ENCODE measurements at places on chromosomes 12 and 14.
A peak's percentile ranks its signal among the peaks of the same experiment; 100 is the strongest.

- DNase-seq, result no peak
Measured at GRCh38 chr14:101970830-101971400, 6.5 kb downstream of the DYNC1H1 start.

GRCh38 chr14:33377596-33378390 is 439.1 kb downstream of the NPAS3 start:
- no peak for DNase-seq

DNA sequence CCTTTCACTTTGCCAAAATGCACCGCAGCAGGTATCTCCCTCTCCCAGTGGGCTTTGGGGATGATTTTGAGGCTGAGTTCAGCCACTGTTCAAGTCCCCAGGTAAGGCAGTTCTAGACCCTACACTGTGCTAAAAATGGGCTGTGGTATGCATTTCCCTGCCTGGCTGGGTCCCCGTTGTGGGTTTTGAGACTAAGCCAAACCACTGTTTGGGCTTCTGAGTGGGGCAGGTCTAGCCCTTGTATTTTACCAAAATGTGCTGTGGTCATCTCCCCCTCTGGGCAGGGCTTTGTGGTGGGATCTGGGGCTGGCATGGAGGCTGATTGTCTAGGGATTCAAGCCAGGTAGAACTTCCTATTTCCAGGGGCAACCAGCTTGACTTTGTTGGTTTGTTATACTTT is 13.6 kb upstream of the OR4Q3 start:
- no peak for DNase-seq

GRCh38 chr14:96901227-96901626 is 104.0 kb downstream of the VRK1 start:
- DNase-seq, result no peak

DNA sequence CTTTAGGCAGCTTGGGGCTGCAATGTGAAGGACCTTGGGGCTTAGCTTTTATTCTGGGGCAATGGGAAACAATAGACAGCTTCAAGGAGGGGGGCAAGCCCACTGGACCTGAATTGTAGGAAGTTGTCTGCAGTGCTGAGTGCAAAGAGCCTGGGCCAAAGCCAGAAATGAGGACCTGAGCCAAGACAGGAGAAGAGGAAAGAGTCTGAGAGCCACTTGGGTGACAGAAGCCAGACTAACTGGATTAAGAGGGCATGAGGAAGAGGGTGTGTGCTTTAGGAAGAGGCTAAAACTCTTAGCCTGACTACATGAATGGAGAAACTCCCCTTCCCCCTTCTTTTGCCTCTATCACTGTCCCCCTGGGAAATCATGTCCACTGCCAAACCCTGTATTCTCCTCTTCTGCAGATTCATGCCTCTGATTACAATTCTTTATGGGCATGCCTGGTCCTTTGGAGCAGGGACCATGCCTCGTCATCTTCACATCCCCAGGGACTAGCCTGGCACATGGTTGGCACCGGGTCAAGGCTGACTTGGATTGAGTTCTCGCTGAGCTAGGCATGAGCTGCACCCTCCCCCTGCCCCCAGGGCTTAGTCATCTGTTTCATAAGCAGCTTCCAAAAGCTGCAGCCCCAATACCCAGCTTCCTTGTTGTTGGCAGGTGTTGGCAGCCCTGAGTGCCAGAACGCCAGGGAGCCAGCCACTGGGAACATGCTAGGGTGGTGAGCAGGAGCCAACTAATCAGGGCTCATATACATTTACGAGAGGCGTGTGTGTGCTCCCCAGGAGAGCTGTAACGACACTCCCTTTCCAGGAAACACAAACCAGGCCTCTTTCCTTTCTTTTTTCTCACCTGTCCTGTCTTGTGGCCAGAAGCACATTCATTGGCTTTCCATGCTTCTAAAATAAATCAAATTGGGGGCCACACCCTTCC is 27.7 kb upstream of the JDP2 start:
- DNase-seq, result peak; percentile 98

GRCh38 chr14:105913221-105913620 is 386.8 kb downstream of the TMEM121 start:
- DNase-seq, result no peak

GRCh38 chr12:123762715-123763052 is 583 bp downstream of the DNAH10 start:
- DNase-seq, result no peak

DNA sequence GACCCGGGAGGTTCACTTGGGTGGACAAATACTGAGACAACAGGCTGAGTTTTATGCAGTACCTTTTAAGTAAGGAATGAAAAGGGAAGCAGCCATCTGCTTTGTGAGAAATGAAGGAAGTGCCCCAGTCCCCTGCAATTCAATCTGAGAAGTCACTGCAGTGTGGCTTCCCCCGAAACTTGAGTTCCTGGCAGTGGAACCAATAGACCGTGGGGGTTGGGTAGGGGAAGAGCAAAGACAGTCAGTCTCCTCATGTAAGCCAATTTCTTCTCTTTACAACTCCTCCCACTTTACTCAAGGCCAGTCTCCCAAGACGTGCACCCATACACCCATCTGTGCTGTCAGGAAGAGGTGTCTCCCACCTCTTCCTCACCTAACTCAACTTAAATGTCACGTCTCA is 206.5 kb downstream of the BCAT1 start:
- DNase-seq, result no peak

- no peak for DNase-seq
Measured at GRCh38 chr12:113537751-113538087, 66.0 kb upstream of the LHX5 start.

DNA sequence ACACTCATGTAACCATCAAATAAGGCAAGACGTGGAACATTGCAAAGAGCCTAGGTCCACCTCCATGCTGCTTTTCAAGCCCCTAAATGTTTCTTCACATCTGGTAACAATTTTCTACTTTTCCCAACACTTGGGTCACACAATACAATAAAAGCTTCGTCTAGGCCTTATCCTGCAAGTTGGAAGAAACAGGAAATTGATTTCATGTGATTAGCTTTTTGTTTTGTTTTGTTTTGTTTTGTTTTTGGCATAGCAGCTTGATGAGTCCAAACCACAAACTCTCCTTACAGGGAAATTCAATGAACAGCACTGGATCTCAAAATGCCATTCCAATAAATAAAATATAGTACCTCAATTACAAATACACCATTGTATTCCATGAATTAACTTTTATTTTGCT is 19.3 kb downstream of the TAS2R50 start:
- no peak for DNase-seq

DNA sequence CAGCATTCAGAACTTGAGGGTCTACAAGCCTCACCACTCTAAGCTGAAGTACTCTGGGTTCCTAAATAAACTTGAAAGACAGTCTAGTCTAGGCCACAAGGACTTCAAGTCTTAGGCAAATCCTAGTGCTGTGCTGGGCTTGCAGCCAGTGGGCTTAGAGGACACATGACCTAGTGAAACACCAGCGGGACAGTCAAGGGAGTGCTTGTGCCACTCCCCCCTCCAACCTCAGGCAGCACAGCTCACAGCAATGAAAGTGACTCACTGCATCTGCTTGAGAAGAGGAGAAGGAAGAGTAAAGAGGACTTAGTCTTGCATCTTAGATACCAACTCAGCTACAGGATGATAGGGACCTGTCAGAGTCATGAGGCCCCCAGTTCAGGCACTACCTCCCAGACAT is 438.1 kb downstream of the IPO8 start:
- no peak for DNase-seq

DNA sequence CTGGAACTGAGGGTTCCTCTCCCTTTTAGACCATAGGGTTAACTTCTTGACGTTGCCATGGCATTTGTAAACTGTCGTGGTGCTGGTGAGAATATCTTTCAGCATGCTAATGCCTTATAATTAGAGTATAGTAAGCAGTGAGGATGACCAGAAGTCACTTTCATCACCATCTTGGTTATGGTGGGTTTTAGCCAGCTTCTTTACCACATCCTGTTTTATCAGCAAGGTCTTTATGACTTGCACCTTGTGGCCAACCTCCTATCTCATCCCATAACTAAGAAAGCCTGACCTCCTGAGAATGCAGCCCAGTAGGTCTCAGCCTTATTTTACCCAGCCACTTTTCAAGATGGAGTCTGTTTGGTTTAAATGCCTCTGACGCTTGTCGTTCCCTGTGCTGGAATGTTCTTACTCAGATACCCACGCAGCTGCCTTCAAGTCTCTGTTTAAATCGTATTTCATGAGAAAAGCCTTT is 44.2 kb downstream of the BBS10 start:
- no peak for DNase-seq

GRCh38 chr14:69152181-69152901 is 578 bp downstream of the DCAF5 start:
- peak; percentile 46 for DNase-seq

DNA sequence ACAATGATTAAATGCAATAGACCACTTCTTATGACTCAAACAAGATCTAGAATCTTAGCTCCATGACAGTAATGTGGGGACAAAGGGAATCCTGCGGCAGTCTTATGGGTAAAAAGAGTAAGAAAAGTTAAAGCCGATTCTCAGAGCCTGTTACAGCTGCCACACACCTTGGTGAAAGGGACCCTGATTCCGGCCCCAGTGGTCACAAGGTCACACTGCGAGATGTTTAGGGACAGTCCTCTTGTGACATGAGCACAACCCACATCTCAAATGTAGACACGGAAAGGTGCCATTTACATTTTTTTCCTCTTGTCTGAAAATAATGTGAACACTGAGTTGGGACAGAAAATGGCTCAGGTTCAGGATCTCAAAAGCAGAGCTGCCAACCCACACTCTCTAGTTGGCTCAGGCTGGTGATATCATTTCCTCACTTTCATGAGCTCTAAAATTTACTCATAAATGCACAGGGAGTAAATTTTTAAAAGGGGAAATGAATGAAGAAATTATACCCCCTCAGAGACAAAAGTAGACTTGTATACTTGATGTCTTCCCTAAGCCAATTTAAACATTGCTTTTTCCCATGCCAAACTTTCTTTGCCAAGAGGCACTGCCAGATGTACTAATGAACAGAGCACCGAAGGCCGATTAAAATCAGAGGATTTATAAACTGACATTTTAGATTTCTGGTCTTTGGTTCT is 113.1 kb upstream of the OVCH1 start:
- peak; percentile 57 for DNase-seq

DNA sequence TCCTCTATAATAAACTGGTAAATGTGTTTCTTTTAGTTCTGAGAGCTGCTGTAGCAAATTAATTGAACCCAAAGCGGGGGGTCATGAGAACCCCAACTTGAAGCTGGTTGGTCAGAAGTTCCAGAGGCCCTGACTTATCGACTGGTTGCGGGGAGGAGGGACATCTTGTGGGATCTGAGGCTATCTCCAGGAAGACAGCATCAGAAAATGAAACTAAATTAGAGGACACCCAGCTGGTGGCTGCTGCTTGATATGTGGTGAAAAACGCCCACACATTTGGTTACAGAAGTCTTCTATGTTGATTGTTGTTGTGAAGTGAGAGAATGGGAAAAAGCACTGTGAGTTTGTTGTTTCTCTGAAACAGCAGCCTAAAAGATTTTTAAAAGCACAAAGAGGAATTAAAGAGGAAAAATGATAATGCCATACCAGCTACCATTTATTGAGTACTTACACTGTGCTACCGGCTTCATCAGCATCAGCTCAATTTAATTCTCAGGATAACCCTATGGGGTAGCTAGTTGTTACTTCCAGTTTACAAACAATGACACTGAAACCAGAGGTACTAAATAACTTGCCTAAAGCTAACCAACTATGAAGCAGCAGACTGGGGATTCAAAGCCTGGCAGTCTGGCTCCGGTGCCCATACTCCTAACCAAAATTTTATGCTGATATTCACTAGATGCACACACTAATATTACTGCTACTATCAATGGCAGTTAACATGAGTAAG is 24.3 kb downstream of the DDX24 start:
- no peak for DNase-seq

Measured in prostate gland (tissue), 2 donors.